ENCODE measurements at places on chromosomes 7 and 10.

- DNase-seq: no peak
Observed at GRCh38 chr7:118648002-118648401, 423.5 kb downstream of the ANKRD7 start.

GRCh38 chr10:70355051-70356021 lies 27.1 kb downstream of the LRRC20 start:
- no peak for DNase-seq

DNA sequence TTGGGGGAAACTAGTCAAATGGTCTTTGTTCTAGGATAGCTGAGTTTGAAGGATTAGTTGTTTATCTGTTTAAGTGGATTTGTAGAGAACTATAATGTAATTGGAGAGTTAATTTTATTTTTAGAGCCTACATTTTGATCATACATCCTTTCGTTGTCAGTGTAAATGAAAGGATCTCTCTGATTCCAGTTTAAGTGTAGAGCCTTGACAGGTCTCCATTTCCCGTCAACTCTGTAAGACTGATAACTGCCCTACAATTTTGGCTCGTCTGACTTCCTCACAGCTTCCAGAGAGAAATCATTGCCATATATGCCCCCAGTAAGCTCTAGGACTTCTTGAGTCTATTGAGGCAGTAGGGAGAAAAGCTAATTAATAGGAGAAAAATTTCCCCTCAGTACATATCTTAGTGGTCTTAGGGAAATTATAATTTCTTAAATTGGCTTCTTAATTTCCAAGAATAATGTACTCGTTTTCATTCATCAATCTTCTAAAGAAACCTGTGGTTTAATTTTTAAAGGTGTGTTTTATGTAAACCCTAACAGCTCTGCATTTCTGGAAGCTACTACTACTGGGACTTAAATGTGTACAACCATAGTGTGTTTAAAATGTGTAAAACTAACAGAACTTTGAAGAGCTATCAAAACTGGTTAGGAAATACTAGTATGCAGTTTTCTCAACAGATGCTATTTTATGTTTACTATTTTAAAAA lies 3.8 kb downstream of the KMT2E start:
- no peak for DNase-seq

DNA sequence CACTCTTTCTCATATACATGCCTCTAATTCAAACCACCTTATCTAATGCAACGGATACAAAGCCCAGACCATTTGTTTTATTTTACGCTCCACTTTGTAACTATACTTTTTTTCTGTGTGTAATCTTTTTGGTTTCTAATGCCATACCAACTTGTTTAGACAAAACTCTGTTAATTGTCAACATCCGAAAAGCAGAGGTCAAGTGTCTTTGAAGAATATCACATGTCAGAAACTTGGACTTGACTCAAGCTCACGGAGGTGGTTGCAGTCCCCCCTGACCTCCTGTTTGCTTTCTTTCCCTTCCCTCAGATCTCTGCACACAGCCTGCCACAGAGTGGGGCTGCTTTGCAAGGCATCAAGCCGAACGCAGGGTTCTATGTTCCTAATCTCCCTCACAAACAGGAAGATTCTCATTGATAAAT lies 698.9 kb downstream of the PARD3 start:
- no peak for DNase-seq

DNA sequence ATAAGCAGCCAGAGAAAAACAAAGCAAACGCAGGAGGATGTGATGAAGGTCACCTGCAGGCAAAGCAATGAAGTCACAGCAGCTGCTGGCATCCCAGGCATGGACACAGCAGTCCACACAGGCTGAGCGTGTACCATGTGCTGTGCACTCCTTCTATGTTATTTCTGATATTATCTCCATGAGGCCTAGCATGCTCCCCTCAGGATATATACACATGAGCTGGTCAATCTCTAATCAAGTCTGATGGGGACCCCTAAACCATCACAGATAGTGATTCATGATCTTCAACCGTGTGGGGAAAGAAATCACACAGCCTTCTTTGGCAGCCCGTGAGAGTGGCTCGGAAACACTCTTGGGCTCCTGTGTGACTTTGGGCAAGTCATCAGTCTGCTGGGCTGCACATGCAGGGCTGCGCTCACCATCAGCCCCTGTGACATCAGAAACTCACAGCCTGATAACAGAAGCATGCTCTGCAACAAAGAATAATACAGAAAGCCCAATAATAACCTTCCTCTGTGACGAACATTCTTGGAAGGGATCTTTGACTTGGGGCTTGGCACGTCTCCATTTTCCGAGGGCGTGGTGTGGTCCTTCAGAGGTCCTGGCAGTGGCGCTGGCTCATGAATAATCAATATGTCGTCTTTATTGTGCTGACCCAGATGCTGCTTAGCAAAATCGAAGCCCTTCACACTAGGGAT lies 83.0 kb upstream of the ATP6V0A4 start:
- DNase-seq: no peak

DNA sequence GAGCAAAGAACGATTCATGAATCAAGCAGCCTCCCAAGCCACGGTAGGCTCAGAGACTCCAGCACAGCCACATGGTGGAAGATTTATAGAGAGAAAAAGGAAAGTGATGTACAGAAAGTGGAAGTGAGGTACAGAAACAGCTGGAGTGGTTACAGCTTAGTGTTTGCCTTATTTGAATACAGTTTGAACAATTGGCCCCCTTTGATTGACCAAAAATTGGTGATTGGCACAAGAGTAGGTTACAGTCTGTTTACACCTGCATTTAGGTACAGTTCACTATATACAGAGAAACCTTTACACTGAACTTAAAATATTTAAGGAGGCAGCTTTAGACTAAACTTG lies 136.4 kb upstream of the ASAH2 start:
- DNase-seq: no peak

DNA sequence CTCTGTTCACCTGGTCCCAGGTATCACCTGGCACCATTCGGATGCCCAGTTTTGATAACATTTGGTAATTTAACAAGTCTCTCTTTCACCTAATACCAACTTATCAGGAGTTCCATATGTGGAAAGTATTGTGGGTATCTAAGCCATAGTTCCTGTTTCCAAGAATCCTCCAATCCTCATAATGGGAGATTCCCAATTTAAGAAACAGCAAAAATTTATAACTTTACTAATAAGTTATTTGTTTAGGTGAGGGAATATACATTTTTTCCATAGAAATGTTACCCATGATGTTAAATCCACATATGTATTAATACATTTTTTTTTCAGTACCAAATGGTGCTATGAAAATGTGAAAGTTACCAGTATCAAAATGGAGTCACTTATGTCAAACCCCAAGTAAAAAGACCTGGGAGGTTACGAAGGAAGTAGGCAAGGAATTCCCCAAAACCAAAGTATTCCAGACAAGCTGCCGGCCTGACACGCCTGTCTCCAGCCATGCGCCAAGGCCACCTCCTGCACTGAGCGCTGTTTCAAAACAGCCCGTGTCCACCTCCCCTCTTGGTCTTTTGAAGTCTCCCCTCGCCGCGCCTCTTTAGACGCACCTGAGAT lies 44.8 kb downstream of the PRKCQ start:
- no peak for DNase-seq

DNA sequence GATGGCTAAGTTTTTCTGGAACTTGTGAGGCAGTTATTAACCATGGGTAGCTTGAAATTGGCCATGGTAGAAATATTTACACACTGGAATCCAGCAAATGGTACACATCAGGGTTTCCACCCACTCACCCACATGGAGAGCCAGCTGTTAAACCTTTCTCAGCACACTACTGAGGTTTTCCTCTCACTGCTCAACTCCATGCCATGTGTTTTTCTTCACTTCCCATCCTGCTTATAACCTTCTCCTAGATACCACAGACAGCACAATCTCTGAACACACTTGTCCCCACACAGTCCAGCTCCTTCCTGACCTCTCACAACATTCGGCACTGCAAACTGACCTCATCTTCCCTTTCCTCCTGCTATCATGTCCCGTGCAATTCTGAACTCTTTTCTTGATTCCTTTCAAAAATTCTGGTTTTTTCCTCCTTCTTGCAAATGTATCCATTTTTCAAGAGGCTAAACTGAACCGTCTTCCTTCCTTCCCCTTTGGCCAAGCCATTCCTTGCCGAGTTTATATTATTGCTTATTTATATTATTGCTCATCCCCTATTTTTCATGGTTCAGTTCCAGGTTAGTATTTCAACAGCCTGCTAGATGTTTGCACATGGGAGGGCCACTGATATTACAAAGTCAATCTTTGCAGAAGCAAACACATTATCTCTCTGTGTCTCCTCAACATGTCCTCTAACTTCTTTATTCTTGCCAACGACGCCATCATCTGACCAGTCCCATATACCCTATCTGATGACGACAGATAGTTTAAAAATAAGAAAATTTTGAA lies 606.4 kb downstream of the SORCS1 start:
- DNase-seq: no peak

DNA sequence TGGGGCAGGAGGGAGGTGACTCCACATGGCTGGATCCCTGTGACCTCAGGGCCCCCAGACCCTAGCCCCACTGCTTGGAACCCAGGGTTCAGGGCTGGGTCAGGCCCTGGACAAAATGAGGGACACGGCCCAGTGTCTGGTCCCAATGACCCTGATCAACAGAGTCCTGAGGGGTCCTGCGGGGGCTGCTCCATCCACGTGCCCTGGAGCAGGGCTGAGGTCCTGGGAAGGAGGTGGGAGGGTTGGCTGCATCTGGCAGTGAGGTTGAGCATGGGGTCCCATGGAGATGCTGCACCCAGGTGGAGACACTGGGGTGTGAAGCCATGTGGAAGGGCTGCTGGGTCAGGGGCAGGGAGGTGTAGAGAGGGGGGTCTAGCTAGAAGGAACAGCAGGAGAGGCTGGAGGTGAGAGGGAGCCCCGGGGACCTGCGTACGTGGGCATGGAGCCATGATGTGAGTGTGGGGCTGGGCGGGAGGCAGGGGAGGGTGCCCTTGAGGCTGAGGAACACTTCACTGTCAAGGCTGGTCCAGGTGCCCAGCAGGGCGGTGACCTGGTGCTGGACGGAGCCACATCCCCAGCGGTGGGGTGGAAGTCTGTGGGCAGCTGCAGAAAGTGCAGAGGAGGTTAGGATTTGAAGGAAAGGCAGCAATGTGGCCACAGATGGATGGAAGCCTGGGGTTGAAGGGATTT lies 604 bp downstream of the SCART1 start:
- DNase-seq: no peak

DNA sequence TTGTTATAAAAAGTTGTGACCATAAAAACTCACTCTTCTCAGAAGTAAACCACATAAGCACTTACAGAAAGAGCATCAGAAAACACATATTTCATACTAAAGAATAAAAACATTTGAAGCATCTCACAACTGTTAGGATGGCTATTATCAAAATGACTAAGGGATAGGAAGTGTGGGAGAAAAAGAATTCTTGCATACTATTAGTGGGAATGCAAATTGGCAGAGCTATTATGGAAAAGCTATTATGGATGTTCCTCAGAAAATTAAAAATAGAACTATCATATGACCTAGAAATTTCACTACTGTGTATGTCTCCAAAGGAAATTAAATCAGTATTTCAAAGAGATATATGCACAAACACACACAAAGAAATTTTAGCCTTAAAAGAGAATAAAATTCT lies 25.2 kb upstream of the POT1 start:
- no peak for DNase-seq

- DNase-seq: no peak
Observed at GRCh38 chr7:37195388-37195787, 253.3 kb downstream of the ELMO1 start.

DNA sequence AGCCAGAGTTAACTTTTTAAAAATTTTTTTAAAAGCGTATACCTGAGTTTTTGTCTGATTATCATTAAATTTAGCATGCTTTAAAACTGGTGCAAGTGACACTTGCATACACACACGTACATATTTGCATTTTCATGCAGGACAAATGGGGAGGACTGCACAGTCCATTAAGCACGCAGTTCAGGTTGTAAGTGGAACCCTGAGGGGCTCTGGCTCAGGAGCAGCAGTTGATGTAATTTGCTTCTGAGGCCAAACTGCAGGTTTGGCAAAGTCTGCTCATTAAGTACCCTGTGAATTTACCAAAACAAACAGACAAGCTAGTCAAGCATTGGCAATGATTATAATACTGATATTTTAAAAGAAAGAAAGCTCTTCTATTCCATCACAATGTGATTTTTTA lies 215.8 kb upstream of the PFKP start:
- no peak for DNase-seq

- peak; percentile 46 for DNase-seq
Observed at GRCh38 chr7:134473861-134474291, 15.0 kb upstream of the AKR1B1 start.

DNA sequence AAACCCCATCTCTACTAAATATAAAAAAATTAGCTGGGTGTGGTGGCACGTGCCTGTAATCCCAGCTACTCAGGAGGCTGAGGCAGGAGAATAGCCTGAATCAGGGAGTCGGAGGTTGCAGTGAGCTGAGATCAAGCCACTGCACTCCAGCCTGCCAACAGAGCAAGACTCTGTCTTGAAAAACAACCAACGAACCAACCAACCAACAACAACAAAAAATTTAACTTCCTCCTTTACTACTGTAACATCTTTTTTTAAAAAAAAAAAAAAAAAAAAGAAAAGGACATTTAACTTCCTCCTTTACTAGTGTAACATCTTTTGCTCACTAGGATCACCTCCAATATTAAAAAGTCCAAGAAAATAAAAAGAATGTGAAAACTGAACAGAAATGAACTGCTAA lies 92.3 kb upstream of the TMEM168 start:
- DNase-seq: no peak

DNA sequence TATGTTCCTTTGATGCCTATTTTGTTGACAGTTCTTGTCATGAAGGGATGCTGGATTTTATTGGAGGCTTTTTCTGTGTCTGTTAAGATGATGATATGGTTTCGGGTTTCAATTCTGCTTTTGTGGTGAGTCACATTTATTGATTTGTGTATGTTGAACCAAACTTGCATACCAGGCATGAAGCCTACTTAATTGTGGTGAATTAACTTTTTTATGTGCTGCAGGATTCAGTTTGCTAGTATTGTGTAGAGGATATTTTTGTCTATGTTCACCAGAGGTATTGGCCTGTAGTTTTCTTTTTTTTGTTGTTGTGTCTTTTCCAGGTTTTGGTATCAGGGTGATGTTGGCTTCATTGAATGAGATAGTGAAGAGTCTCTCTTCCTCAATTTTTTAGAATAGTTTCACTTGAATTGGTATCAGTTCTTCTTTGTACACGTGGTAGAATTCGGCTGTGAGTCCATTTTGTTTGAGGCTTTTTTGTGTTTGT lies 345.9 kb downstream of the KIF20B start:
- no peak for DNase-seq

DNA sequence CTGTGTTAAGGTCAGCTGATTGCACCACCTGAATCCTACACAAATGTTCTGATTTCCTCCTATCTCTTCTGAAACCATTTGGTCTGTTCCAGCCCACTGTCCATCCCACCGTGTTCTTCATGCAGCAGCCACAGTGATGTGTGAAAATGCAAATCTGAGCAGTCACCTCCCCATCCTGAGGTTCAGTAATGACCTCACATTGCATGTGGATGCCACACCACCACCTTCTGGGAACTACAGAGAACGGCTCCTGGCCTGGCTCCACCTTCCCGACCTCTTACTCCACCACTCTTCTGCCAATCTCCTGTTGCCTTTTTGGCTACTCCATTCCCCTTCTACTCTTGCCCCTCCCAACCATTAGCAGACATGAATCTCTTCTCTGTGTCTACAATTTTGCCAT lies 244.4 kb downstream of the TNS3 start:
- DNase-seq: no peak

GRCh38 chr10:4851846-4852245 lies 25.8 kb downstream of the AKR1E2 start:
- DNase-seq: no peak

GRCh38 chr7:122883049-122883680 lies 3.1 kb downstream of the CADPS2 start:
- DNase-seq: no peak

Data from HFFc6 (cell line).